ENCODE measurements at places on chromosomes 16 and 17.

DNA sequence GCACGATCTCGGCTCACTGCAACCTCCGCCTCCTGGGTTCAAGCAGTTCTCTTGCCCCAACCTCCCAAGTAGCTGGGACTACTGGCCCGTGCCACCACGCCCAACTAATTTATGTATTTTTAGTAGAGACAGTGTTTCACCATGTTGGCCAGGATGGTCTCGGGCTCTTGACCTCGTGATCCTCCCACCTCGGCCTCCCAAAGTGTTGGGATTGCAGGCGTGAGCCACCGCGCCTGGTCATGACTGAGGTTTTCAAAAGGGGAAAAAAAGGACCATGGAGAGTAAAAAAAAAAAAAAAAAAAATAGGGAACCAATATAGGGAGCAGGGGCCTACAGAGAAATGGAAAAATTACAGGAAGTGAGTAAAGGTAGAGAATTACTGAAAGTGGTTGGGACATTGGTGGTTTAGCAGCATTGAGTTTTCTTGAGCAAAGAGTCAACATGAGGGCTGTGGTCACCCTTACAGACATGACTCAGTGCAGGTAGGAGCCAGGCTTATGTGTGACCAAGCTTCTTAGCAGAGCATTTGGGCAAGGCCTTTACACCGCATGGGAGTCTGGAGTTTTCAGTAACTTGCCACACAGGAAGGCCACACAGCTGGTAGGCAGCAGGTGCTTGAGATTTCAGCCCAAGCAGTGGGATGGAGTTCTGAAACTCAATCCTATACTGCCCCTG is 447.3 kb downstream of the HS3ST3B1 start:
- no peak for DNase-seq

- DNase-seq, result no peak
These were observed 30.3 kb upstream of the SRCIN1 start for GRCh38 chr17:38636054-38636453.

GRCh38 chr16:76661691-76662235 is 384.6 kb downstream of the CNTNAP4 start:
- no peak for DNase-seq

- DNase-seq, result no peak
These were observed 385.9 kb upstream of the ZFHX3 start for GRCh38 chr16:73433731-73434307.

GRCh38 chr17:68624381-68624780 is 23.2 kb upstream of the FAM20A start:
- no peak for DNase-seq

DNA sequence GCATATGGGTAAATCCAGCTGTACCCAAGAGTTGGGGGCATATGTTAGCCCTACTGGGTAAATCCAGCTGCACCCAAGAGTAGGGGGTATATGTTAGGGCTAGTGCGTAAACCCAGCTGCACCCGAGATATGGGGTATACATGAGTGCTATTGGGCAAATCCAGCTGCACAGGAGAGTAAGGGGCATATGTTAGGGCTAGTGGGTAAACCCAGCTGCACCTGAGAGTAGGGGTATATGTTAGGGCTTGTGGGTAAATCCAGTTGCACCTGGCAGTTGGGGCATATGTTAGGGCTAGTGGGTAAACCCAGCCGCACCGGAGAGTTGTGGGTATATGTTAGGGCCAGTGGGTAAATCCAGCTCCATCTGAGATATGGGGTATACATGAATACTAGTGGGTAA is 80.9 kb downstream of the WWOX start:
- no peak for DNase-seq

DNA sequence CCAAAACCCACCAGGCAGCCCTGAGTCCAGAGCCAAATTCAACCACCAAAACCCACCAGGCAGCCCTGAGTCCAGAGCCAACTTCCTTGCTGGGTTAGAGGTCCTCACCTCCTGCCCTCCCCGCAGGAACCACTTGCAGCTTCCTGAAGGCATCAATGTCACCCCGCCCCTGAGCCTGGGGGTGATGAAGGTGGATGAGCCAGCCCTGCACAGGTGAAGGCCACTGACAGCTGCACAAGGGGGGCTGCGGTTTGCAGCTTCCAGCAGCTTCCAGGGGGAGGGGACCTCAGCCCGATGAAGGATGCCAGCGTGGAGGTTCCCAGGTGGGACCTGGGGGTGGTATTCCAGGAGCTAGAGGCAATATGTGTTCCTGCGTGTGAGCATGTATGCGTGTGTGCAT is 7.6 kb upstream of the CSNK1D start:
- DNase-seq, result no peak

DNA sequence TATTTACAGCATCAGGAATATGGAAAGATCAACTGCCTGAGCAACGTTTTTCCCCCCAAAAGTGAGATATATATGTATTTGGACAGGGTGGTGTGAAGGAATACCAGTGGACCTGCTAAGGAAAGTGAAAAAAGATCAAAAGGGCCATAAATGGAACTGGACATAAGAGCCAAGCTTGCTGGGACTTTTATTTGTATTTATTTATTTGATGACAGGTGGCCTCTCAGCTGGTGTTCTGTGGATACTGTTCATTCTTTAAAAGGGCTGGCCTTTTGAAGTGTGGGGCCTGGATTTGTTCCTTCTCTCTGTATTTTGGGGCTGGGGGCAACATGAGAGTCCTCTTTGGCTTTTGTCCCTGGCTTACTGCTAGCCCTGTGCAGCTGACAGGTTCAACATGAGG is 306.6 kb upstream of the N4BP1 start:
- no peak for DNase-seq

- DNase-seq, result no peak
These were observed 201.0 kb downstream of the SPECC1 start for GRCh38 chr17:20210180-20210579.

DNA sequence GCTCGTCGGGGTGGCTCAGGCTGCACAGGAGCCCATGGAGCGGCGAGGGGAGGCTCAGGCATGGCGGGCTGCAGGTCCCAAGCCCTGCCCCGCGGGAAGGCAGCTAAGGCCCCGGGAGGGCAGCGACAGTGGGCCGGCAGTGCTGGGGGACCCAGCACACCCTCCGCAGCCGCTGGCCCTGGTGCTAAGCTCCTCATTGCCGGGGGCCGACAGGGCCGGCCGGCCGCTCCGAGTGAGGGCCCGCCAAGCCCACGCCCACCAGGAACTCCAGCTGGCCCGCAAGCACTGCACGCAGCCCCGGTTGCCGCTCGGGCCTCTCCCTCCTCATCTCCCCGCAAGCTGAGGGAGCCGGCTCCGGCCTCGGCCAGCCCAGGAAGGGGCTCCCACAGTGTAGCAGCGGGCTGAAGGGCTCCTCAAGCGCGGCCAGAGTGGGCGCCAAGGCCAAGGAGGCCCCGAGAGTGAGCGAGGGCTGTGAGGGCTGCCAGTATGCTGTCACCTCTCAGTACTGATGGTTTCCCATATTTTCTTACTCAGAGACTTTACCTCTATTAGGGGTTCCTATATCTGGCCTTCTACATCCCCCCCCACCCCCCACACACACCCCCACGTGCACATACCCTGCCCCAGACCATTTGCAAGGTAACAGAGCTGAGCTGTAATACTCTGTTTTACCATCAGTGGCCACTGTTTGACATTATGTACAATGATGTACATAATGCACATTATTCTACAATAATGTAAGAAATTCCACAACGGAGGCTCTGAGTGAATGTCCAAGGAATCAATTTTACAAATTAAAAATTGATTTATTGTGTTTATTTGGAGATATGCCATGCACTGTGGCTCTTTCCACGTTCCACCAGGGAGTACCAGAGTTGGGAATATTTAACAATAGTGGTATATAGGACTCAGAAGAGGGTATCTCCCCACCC is 3.7 kb upstream of the VAT1L start:
- DNase-seq, result no peak

Measured in activated CD8-positive, alpha-beta memory T cell treated with anti-CD3 and anti-CD28 coated beads for 4 hours (primary cell).